ENCODE measurements at places on chromosomes 2 and 18.

- peak; percentile 1 for DNase-seq
Measured at GRCh38 chr18:44341759-44342158, 338.9 kb upstream of the SETBP1 start.

GRCh38 chr2:134717286-134718022 is 1.3 kb downstream of the TMEM163 start:
- DNase-seq = no peak

DNA sequence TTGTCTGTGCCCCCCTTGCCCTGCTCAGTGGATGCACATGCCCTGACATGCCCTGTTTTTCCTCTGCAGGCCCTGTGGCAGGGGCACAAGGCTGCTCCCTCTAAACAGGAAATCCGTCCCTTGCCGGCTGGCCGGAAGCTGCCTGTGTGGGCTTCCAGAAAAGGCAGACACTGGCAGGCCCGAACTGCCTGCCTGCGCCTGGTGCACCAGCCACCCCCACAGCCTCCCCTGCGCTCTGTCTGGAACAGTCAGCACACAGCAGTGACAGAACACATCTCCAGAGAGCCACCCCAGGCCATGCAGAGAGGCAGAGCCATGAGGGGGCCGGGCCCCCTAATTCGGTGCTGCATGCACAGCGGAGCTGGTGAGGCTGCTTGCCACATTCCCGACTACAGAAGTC is 33.5 kb downstream of the LOXHD1 start:
- DNase-seq = no peak

DNA sequence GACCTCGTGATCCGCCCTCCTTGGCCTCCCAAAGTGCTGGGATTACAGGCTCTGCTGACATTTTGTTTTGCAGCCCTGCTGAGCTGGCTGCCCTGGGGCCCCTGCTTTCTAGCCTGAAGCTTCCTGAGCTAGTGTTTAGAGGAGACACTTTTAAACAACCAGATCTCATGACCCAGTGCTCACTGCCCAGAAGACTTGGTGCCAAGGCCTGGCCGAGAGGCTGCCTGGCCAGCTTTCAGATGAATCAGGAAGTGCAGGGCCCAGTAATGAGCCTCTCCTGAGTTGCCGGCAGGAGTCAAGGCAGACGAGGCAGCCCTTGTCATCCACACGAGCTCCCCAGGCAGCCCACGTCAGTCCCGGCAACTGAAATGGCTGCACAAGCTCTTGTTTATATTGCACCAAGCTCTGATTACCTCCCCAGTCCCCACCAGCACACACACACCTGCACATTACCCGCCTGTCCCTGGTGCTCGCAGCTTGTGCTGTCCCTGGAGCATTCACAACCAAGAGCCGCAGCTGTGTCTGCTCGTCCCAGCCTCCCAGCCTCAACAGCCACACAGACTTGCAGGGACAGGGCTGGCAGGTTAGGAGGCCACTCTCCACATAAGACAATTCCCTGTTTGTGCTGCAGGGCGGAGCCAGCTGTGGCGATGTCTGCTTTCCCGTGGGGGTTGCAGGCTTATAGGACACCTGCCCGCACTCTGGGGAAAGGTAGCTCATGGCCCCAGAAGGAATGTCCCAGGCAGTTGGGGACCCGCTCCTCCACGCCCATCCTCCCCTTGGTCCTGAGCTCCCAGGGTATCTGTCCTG is 331.2 kb upstream of the MYT1L start:
- DNase-seq = no peak

DNA sequence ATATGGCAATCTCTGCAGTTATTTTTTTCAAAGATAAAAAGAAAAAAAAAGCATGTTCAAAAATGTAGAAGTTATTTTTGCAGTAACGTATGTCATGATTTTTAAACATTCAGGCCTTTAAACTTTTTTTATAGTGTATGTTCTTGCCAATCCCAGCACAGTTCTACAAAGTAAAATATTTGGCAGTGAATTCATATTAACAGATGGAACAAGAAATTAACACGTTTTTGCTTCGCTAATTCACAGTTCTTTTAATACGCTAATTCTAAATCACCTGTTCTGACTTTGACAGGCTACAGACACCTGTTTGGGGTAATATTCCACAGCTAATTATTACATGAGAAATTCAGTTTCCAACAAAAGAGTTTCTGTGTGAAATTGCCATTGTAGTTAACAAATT is 183.2 kb downstream of the ARHGAP15 start:
- DNase-seq = no peak

- peak; percentile 81 for DNase-seq
Measured at GRCh38 chr2:37775908-37776250, 104.4 kb upstream of the CDC42EP3 start.

- DNase-seq = no peak
Measured at GRCh38 chr2:62589691-62590356, 83.8 kb upstream of the TMEM17 start.

- peak; percentile 55 for DNase-seq
Measured at GRCh38 chr2:150127995-150128394, 359.5 kb downstream of the RND3 start.

- DNase-seq = no peak
Measured at GRCh38 chr18:3871687-3872086, 421.7 kb downstream of the TGIF1 start.

DNA sequence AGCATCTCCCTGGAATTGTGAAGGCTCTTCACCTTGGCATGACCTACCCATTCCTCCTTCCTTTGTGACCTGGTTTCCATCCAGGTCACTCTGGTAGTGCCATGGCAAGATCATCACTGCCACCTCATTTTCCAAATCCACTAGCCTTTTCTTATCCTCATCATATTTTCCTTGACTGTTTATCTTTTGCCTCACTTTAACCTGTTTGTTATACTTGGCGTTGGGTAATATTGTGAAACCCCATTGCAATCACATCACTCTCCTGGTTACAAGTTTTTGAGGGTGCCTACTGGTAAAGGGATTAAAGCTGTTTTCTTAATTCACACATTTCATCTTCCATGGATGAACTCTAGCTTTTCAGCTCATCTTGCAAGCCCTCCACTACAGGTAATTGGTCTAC is 39.1 kb upstream of the IGFBP2 start:
- no peak for DNase-seq

GRCh38 chr2:10688921-10689807 is 611 bp downstream of the NOL10 start:
- DNase-seq = no peak

- no peak for DNase-seq
Measured at GRCh38 chr2:192186806-192187205, 7.9 kb downstream of the TMEFF2 start.

- no peak for DNase-seq
Measured at GRCh38 chr2:101521487-101521886, 46.6 kb upstream of the RFX8 start.

- DNase-seq = no peak
Measured at GRCh38 chr2:241906826-241907570, 37.5 kb downstream of the RTP5 start.

DNA sequence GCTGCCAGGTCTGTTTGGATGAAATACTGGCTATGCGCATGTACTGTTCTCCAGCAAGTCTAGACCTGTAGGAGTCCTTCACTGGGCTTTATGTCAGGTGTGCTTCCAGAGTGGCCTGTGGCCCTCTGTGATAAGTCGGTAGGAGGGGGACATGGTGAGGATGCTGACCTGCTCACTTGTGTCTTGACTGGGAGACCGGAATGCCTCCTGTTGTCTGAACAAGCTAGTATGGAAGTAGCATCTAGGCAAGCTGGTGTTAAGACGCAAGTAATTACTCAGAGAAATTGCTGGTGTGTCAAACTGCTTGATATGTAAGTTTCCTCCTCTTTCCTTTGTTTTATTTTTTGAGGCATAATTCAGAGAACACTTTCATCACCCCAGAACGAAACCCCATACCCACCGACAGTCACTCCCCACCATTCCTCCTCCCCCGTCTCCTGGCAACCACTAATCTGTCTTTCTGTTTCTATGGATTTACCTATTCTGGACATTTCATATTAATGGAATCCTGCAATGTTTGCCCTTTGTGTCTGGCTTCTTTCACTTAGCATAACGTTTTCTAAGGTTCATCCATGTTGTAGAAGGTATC is 76.4 kb downstream of the TMEM247 start:
- DNase-seq = no peak

- DNase-seq = peak; percentile 48
Measured at GRCh38 chr2:72289283-72289682, 141.6 kb upstream of the CYP26B1 start.

- no peak for DNase-seq
Measured at GRCh38 chr2:3659447-3660432, 1.7 kb downstream of the ALLC start.

- DNase-seq = no peak
Measured at GRCh38 chr18:36358141-36358540, 60.6 kb downstream of the FHOD3 start.
